ENCODE measurements at places on chromosomes 2 and 18.

GRCh38 chr18:78913395-78913794, 66.2 kb upstream of the SALL3 start:
- DNase-seq: no peak

GRCh38 chr2:10538224-10538894, 90.2 kb upstream of the ODC1 start:
- DNase-seq: no peak

DNA sequence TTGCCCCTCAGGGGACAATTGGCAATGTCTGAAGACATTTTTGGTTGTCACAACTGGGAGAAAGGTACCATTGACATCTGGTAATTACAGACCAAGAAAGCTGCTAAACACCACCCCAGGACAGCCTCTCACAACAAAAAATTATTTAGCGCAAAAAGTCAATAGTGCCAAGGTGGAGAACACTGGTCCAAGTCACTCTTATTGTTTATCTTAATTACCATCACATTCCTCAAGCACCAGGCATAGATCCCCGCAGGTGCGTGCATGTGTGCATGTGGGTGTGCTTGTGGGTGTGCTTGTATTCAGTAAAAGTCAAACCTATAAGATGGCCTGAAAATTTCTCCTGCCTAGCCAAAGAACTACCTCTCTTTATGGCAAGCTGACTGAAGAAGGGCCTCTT, 74.9 kb upstream of the WDR75 start:
- no peak for DNase-seq

DNA sequence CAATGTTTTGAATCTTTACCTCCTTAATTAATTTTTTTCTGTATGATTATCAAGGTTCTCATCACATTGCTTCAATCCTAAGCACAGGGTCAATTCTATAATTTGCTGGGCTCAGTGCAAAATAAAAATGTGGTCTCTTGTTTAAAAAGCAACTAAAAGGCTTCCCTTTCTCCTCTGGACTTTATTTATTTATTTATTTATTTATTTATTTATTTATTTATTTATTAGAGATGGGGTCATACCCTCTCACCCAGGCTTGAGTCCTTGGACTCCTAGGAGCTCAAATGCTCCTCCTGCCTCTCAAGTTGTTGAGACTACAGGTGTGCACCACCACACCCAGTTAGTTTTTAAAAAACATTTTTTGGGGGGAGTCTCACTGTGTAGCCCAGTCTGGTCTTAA, 710.1 kb upstream of the REG3G start:
- no peak for DNase-seq

DNA sequence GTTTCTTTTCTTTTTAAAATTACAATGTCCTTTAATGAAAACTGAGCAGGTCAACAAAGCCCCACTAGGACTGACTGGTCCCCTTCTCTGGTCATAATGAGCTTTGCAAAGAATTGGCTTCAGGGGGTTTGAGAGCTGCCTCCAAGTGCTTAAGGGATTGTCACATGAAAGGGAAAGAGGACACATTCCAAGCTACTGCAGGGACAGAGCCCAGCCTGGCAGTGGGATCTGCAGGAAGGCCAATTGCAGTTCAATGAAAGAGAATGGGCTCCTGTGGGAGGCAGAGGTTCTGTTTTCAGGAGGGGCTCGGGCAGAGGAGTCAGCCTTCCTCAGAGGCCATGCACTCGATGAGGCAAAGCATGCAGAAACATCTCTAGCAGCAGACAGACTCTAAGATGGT, 84.1 kb upstream of the ACKR3 start:
- no peak for DNase-seq

DNA sequence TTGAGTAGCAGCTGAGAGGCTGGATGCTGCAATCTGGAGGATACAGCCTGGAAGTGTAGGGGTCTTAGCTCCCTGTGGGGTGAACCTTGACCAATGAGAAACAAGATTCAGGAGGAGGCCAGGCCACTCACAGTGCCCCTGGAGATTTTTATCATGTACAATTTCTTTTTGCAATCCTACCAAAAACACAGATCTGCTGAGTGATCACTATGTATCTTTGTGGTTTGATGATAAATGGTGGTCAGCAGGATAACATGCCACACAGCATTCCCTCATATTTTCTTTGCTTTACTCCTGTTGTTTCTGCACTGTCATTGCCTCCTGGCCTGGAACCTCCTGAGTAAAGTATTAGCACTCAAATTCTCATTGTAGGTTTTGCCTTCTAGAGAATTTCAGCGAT, 357.9 kb downstream of the THSD7B start:
- DNase-seq: no peak

GRCh38 chr18:77065221-77065981, 67.2 kb downstream of the MBP start:
- no peak for DNase-seq

GRCh38 chr2:188267776-188268175, 23.9 kb upstream of the GULP1 start:
- DNase-seq: no peak

GRCh38 chr2:157233506-157233905, 24.0 kb upstream of the GALNT5 start:
- DNase-seq: no peak

DNA sequence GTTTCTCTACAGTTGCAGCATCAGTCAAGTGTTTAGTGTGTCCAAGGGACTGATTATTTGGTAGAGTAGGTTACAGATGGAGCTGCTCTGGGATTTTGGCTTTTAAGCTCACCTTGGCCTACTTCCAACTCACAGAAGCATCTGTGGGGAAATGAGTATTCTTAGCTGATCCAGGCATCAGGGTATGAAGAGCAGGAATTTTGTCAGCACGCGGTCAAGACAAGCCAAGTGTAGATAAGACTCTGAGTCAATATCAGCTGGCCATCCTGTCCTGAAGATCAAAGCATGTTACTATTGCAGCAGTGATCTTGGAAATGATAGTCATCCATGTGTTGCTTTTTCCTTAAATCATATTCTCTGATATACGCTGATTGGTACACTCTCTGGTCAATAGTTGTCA, 24.4 kb downstream of the SERPINB4 start:
- no peak for DNase-seq

GRCh38 chr18:35413163-35413511, 36.0 kb upstream of the ZNF396 start:
- no peak for DNase-seq

DNA sequence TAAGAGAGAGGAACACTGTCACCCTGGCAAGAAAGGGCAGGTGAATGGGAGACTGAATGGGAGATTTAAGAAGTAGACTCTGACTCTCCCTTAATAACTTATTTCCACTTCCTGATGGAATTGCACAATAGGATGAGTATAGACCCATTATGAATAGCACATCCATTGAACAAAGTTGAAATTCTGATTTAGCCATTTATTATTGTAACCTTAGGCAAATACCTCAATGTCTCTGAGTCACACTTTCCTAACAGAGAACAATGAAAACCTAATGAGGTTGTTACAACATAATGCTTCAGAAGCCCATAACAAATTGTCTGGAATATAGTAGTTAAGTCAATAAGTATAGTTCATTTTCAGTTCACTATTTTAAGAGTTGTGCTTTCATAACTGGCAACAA, 78.9 kb downstream of the NRXN1 start:
- DNase-seq: no peak

DNA sequence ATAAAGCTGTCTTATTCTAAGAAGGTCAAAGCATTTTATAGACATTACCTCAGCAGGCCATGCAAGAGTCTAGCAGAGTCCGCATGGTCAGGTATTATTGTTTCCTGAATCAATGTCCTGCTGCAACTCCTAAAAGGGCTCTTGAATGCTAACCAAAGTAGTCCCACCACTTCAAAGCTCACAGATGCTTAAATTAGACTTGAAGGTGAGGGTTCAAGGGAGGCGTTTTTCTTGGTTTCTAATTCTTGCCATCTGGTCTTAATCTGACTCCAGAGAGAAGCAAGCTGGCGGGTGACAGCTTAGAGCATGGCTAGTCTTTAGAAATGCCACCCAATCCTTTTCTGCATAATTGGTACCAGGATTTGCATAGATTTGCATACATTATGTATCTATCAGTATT, 226.3 kb downstream of the MREG start:
- DNase-seq: peak; percentile 30

GRCh38 chr2:96509114-96509846, 4.1 kb upstream of the NEURL3 start:
- peak; percentile 78 for DNase-seq

GRCh38 chr2:233705911-233706506, 6.7 kb upstream of the UGT1A5 start:
- no peak for DNase-seq

DNA sequence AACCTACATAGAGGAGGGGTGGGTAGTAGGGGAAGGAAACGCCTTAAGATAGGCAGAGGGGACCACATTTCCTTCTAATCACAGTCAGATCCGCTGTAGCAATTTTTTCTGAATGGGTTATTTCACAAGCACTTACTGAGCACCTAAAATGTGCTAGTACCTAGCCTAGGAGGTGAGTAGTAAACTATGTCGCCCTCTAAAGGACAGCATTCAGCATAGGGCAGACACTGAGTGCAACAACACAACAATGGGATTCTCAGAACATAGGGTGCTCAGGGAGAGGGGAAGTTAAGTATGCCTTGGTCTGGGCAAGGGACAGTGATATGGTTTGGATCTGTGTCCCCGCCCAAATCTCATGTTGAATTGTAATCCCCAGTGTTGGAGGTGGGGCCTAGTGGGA, 166.1 kb upstream of the RAB6C start:
- no peak for DNase-seq

DNA sequence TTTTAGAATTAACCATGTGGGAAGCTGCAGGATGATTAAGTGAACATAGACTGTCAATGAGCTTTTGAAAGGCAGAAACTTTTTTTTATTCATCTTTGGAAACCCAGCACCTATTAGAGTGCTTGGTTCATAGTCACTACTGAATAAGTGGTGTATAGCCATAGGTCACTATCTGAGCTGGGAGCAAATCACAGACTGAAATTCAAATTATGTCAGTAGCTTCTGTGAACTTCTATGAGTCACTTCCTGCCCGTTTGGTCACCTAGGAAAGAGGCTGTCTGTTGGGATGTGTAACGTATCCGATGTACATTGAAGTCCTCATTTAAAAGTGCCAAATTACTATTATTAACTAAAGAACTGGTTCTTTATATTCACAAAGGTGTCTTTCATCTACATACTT, 20.5 kb upstream of the SLC40A1 start:
- no peak for DNase-seq

DNA sequence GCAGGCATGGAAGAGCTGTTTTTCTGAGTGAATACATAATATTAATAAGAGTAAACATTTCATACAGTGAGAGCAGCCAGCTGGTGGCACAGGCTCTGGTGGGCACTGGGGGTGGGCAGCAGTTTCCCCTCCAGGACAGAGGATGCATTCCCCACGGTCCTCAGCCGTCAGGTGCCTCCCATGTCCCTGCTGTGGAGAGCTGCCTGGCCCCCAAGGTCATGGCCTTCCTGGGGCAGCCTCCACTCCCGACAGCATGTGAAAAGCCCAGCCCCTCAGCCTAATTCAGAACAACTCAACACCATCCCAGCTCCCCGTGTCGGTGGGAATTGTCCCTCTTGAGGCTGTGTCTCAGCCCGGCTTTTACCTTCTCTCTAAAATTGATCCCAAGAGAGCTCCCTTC, 147.4 kb downstream of the GALR1 start:
- DNase-seq: no peak

- DNase-seq: no peak
Measured at GRCh38 chr18:76275727-76276313, 219.2 kb downstream of the ZNF516 start.

DNA sequence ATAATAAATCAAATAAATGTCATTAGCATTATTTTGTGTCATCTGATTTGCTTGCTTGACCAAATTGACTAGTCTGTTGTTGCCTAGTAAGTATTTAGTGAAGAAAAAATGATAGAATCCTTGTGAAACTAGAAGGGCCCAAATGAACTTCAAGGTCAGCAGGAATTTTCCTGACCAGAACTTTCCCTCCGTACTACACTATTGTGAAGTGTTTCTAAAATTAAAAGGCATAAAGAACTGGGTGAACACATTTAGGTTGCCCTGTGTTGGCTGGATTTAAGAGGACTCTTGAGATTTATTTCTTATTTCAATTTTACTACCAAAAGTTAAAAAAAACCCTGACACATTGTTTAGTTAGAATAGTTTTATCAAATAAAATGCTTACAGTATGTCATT, 142.6 kb downstream of the CCDC85A start:
- DNase-seq: no peak

- no peak for DNase-seq
Measured at GRCh38 chr2:191184457-191184856, 33.7 kb upstream of the STAT4 start.

DNA sequence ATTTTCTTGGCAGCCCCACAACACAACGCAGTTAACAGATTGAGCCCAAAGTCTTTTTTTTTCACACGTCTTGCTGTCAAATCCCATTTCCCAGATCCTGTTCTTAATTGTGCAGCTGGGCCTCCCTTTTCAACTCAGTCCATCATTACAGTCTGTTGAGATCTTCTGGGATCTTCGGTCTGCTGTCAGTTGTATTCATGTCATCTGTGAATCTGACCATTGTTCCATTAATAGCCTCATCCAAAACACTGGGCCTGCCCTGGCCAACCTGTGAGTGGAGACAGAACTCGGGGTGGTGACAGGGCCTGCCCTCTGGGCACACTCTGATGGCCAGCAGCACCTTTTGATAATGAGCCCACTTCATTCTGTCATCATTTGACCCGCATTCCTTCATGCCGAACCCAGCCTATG, 39.7 kb upstream of the SEMA4C start:
- no peak for DNase-seq

DNA sequence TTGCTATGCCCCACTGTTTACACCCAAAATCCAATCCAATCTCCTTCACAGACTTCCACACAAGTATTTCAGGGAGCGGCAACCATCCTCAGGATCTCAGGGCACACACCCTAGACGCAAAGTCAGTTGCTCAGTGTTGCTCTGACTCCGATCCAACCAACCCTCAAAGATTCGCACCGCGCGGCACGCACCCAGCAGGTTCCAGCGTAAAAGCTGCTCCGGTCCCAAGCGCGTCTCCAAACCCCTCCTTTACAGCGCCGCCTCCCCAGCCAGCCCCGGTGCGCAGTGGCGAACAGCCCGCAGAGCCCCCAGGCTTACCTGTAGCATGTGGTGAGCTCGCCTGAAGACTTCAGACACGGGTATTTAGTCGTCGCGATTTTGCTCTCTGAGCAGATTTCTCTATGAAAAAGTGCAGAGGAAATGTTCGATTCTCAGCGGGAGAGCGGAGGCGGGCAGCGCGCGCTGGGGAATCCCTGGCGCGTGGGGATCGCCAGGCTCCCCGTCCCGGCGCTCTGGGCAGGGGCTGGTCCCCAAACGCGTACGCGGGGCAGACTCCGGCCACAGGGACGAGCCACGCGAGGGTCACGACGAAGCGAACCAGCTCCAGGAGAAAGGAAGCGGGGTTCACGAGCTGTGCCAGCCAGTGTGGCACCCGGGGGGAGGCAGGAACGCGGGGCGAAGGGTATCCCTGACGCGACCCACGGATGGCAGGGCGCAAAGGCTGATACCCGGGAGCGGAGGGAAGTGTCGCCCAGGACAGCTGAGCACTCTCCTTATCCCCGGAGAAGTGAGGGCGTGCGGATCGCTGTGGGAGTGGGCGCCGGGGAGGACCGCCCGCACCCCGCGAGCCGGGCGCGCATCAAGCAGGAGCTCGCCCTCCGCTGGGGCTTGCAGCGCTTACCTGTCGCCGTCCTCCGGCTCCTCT, 650 bp downstream of the CCBE1 start:
- no peak for DNase-seq
